ENCODE measurements at places on chromosomes 5 and 9. TPM values are rescaled to one million over a fixed set of nuclear protein-coding genes. Genes with fewer than 3 reads are reported as not detected.

The TSSK1B gene
- polyA plus RNA-seq, result not detected

The THBS4 gene
- 1.2 TPM for polyA plus RNA-seq

The PCDHAC1 gene
- polyA plus RNA-seq, result 0.04 TPM

The GLIPR2 gene
- 115 TPM for polyA plus RNA-seq

The PCDHB16 gene
- polyA plus RNA-seq, result 0.66 TPM

The FAM221B gene
- not detected for polyA plus RNA-seq

The AHRR gene
- 24.6 TPM for polyA plus RNA-seq

The INSL6 gene
- polyA plus RNA-seq, result not detected

The PAPPA gene
- polyA plus RNA-seq, result 56.1 TPM

The IFNE gene
- polyA plus RNA-seq, result 0.67 TPM

The STOML2 gene
- 151 TPM for polyA plus RNA-seq

The LHX3 gene
- not detected for polyA plus RNA-seq

The SOHLH1 gene
- polyA plus RNA-seq, result not detected

The PAX5 gene
- not detected for polyA plus RNA-seq

The FLT4 gene
- not detected for polyA plus RNA-seq

The CREBRF gene
- 20.4 TPM for polyA plus RNA-seq

The GMCL2 gene
- polyA plus RNA-seq, result not detected

The HAVCR2 gene
- polyA plus RNA-seq, result not detected

The BSPRY gene
- polyA plus RNA-seq, result not detected

The EGR1 gene
- 24.5 TPM for polyA plus RNA-seq

The SLC25A2 gene
- not detected for polyA plus RNA-seq

The FST gene
- polyA plus RNA-seq, result 106 TPM

The FCN1 gene
- polyA plus RNA-seq, result not detected

The SYK gene
- not detected for polyA plus RNA-seq

The HMHB1 gene
- polyA plus RNA-seq, result not detected

The SPATA31D4 gene
- not detected for polyA plus RNA-seq

The TNFSF15 gene
- 2.8 TPM for polyA plus RNA-seq

The GFI1B gene
- polyA plus RNA-seq, result 0.10 TPM

The SH3PXD2B gene
- polyA plus RNA-seq, result 39.1 TPM

The TMEM215 gene
- not detected for polyA plus RNA-seq

The ADGRV1 gene
- not detected for polyA plus RNA-seq

The CNTFR gene
- polyA plus RNA-seq, result not detected

The SGTB gene
- polyA plus RNA-seq, result 15.2 TPM

The MYMK gene
- not detected for polyA plus RNA-seq

The DRD1 gene
- 0.11 TPM for polyA plus RNA-seq

The HMMR gene
- polyA plus RNA-seq, result 6.3 TPM

The SOX30 gene
- 0.09 TPM for polyA plus RNA-seq

The HTR1A gene
- not detected for polyA plus RNA-seq

The OGN gene
- 1.3 TPM for polyA plus RNA-seq

The GRIA1 gene
- polyA plus RNA-seq, result 0.42 TPM

The KIAA0825 gene
- polyA plus RNA-seq, result 2.1 TPM

The SUSD3 gene
- 1.4 TPM for polyA plus RNA-seq

The PLAC8L1 gene
- 0.15 TPM for polyA plus RNA-seq

The ORM2 gene
- polyA plus RNA-seq, result not detected

The CNTNAP3 gene
- 1.8 TPM for polyA plus RNA-seq

The TEK gene
- 35.2 TPM for polyA plus RNA-seq
